ENCODE measurements at places on chromosomes 7 and 10.

DNA sequence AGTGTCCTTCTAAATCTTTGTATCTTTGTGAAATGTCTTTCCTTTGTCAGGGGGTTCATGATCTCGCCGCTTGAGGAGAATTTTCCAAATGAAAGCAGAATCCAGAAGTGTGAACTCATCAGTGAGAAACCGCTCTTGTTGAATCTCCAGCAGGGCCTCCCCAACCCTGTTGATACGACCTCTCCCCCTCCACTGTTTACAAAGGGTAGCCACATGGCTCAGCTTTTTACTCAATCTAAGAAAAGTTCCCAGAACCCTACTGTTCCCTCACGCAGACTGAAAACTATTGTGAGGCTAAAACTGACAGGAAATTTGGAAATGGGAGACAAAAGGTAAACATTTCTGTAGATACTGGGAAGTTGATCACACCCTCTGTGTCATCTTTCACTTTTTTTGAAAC lies 73.9 kb downstream of the SEMA3C start:
- DNase-seq: no peak

DNA sequence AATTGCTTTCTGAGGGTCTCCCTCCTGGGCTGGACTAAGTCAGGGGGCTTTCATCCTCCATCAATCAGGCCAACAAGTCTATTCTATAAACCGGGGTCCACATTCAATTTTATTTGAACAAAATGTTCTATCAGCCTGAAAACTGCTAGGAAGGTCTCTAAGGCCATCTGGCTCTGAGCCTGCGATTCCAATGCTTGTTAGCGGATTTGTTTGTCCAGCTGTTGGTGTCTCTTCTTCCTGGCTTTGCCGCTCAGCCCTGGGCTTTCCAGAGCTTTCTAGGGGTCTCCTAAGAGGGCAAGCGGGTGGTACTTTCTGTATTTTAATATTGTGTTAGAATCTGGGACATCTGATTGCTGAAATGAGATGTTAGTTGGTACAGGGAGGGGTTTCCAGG lies 136.7 kb downstream of the VIPR2 start:
- no peak for DNase-seq

DNA sequence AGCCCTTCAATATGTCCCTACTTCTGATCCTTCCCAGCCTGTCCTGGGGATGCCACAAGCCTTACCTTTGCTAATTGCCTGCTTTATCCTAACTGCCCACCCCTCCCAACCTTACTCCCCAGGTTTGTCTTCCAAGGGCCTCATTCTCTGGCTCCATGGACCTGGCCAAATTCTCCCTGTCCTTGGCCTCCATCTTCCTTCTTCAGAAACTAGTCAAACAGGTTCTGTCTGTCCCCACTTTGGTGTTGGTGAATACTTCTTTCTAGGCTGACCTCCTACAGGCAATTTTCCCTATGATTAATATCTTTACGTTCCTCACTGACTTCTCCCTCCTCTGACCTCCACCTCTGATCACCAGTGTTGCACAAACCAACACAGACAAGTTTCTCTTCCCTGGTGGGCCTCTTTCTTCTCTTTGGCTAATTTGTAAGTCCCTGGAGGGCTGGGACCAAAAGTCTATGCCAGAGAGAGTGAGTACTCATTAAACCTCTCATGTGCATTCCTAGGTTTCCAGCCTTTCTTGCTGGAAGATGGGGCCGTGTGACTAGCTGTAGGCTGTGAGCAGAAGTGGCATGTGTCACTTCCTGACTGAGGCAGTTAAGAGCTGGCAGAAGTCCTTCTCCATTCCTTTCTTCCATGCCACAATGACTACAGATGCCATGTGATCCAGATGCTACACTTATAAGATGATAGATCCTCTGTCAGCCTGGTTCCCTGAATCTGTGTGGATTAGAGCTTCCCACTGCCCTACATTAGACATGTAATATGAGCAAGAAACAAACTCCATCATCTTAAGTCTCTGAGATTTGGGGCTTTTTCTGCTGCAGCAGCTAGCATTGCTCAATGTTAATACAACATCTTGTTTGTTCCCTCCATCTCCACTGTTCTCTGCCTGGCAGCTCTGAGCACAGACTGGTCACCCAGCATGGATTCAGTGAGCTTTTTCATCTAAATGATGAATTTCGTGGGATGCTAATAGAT lies 382.7 kb downstream of the RPS24 start:
- no peak for DNase-seq

DNA sequence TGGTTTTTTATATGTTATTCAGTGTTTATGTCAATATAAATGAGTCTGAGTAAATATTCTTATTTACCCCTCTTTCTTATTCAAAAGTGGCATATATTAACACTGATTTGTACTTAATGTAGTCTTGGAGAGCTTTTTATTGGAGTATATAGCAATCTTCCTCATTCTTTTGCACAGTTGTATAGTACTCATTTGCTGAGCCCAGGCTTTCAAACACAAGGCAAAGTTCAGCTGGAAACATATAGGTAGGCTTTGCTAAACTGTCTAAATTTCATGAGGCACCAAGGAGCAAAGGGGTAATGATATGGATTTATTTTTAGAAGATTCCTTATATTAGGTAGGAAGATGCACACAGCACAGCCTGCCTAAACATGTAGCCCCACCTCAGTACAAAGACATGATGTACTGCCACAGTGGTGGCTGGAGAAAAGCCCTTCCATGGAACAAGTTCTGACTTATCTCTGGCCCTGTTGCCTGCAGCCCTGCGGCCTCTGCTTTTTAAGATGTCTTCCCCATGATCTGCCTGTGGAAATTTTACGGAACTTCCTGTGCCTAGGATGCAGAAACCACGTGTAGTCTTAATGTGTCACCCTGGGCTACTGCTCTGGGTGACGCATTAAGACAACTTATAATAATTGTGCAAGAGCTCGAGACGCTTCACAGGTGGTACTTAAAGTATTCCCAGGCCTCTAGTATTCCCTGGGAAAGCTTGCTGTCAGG lies 9.6 kb upstream of the PDCD4 start:
- no peak for DNase-seq

DNA sequence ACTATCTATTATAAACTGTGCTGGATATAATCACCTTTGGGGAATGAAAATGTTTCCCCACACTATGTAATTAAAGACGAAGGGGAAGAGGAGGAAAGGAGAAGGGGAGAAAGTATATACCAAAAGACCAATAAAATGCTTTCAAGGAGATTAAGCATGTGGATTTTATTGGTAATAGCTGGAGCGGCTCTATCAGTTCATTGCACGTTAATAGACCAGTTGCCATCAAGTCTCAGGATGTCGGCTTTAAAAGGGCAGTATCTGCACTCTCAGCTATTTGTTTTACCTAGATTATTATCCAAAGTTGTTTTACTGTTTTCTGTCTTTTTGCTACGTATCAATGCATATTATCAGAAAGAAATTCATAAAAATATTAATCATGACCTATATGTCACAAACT lies 9.0 kb downstream of the ETV1 start:
- no peak for DNase-seq

- DNase-seq: no peak
Observed at GRCh38 chr10:30587522-30588031, 42.0 kb downstream of the LYZL2 start.

DNA sequence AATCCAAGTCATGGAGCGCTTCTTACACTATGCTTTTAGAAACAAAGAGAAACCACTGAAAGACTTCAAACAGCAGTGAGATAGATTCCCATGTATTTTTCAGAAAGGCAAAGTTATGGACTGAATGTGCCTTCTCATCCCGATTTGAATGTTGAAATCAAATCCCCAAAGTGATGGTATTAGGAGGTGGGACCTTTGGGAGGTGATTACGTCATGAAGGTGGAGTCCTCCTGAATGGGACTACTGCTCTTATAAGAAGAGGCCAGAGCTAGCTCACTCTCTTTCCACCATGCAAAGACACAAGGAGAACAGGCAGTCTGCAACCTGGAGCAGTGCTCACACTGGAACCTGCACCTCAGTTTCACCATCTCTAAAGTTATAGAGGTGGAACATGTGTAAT lies 1279.8 kb downstream of the GATA3 start:
- DNase-seq: no peak

DNA sequence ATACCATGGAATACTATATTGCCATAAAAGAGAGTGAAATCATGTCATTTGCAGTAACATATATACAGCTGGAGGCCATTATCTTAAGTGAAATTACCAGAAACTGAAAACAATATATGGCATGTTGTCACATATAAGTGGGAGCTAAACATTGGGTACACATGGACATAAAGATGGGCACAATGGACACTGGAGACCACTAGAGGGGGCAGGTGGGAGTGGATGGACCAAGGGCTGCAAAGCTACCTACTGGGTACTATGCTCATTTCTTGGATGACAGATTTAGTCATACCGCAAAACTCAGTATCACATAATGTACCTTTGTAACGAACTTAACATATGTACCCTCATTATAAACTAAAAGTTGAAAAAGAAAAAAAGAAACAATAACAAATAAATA lies 1167.6 kb downstream of the NXPH1 start:
- no peak for DNase-seq

- no peak for DNase-seq
Observed at GRCh38 chr7:23633417-23633816, 36.2 kb downstream of the CCDC126 start.

- DNase-seq: no peak
Observed at GRCh38 chr10:62580396-62580795, 206.2 kb downstream of the ZNF365 start.

DNA sequence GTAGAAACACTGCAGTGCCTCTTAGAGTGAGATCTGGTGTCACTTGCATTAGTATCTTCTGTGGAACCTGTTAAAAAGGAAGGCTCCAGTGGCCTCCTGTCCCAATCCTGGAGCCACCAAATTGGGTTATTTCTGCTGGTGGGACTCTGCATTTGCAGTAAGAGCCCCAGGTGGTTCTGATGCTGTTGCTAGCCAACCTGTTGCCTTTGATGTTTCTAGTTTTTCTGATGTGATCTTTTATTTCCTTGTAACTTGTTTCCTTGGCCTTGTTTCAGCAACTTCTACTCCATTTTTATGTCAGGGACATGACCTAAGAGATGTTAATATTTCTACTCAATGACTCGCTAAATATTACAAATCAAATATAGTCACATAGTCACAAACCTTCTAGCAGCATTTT lies 12.5 kb upstream of the STN1 start:
- DNase-seq: no peak

GRCh38 chr10:48926764-48927540 lies 12.7 kb downstream of the LRRC18 start:
- no peak for DNase-seq
